ENCODE measurements at places on chromosomes 7 and 10.

- DNase-seq, result no peak
These were observed 120.9 kb downstream of the PLXNA4 start for GRCh38 chr7:132455378-132455777.

GRCh38 chr10:17438583-17438982 lies 15.8 kb downstream of the ST8SIA6 start:
- no peak for DNase-seq

- no peak for DNase-seq
These were observed 48.0 kb downstream of the CAMK1D start for GRCh38 chr10:12397147-12397896.

- DNase-seq, result no peak
These were observed 171.3 kb downstream of the DNAJC1 start for GRCh38 chr10:21831986-21832820.

Measured in nucleus accumbens (tissue), 56 donors.